ENCODE measurements at places on chromosomes 4 and X. TPM values are rescaled to one million over a fixed set of nuclear protein-coding genes. Genes with fewer than 3 reads are reported as not detected.

GRCh38 chr4:110678517-110679227 is 55.8 kb upstream of the PITX2 start:
- H3K36me3 ChIP-seq = no peaks in the 10 kb centered on the region
- no peak for DNase-seq
- peaks cover 11% of the 10 kb centered on the region for H3K4me1 ChIP-seq
- no peak overlapping the region for H3K27ac ChIP-seq
- H3K4me3 ChIP-seq = no peak overlapping the region

- no peaks in the 10 kb centered on the region for H3K27me3 ChIP-seq
- no peak overlapping the region for H3K4me3 ChIP-seq
- peaks cover 28% of the 10 kb centered on the region for H3K4me1 ChIP-seq
- no peak for DNase-seq
Observed at GRCh38 chr4:140234697-140235060, 80.7 kb upstream of the MAML3 start.

DNA sequence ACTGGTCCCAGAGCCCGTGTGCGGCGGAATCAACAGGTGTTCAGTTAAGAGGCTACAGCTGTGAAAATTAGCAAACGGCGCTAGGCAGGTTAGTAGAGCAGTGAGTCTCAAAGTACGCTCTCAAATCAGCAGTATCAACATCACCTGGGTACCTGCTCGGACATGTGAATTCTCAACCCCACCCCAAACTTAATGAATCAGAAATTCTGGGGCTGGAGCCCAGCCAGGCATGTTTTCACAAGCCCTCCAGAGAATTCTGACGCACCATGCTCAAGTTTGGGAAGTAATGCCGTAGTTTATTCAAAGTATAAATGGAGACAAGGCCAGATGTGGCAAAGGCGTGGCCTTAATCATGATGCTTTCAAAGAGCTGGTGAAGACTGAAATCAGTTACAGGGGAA is 58.2 kb upstream of the PTCHD1 start:
- no peak overlapping the region for H3K27ac ChIP-seq
- no peaks in the 10 kb centered on the region for H3K36me3 ChIP-seq
- H3K4me1 ChIP-seq = no peaks in the 10 kb centered on the region
- no peak for DNase-seq
- no peaks in the 10 kb centered on the region for H3K27me3 ChIP-seq

- H3K4me1 ChIP-seq = no peaks in the 10 kb centered on the region
- H3K27me3 ChIP-seq = no peaks in the 10 kb centered on the region
- no peak overlapping the region for H3K4me3 ChIP-seq
- no peak for DNase-seq
- no peak overlapping the region for H3K27ac ChIP-seq
Observed at GRCh38 chr4:173001571-173001970, 167.0 kb upstream of the GALNT7 start.

GRCh38 chr4:157582141-157582540 is 361.6 kb downstream of the GRIA2 start:
- H3K27ac ChIP-seq = no peak overlapping the region
- no peaks in the 10 kb centered on the region for H3K27me3 ChIP-seq
- H3K4me1 ChIP-seq = no peaks in the 10 kb centered on the region
- H3K36me3 ChIP-seq = no peaks in the 10 kb centered on the region
- DNase-seq = no peak

GRCh38 chrX:1144293-1144692 is 68.2 kb downstream of the CRLF2 start:
- no peaks in the 10 kb centered on the region for H3K36me3 ChIP-seq
- H3K27ac ChIP-seq = no peak overlapping the region
- DNase-seq = no peak
- no peaks in the 10 kb centered on the region for H3K4me1 ChIP-seq
- H3K4me3 ChIP-seq = no peak overlapping the region

GRCh38 chr4:45033676-45034419 is 307.5 kb upstream of the GNPDA2 start:
- H3K36me3 ChIP-seq = no peaks in the 10 kb centered on the region
- no peaks in the 10 kb centered on the region for H3K4me1 ChIP-seq
- no peak overlapping the region for H3K4me3 ChIP-seq
- no peak overlapping the region for H3K27ac ChIP-seq
- no peak for DNase-seq

- DNase-seq = no peak
- H3K27me3 ChIP-seq = no peaks in the 10 kb centered on the region
- H3K36me3 ChIP-seq = no peaks in the 10 kb centered on the region
- no peak overlapping the region for H3K4me3 ChIP-seq
- H3K4me1 ChIP-seq = peaks cover 19% of the 10 kb centered on the region
- no peak overlapping the region for H3K27ac ChIP-seq
Observed at GRCh38 chr4:56085275-56085674, 136.5 kb downstream of the CEP135 start.

- no peaks in the 10 kb centered on the region for H3K27me3 ChIP-seq
- no peaks in the 10 kb centered on the region for H3K36me3 ChIP-seq
- H3K27ac ChIP-seq = no peak overlapping the region
- DNase-seq = no peak
Observed at GRCh38 chr4:165388756-165389155, 9.9 kb downstream of the CPE start.

DNA sequence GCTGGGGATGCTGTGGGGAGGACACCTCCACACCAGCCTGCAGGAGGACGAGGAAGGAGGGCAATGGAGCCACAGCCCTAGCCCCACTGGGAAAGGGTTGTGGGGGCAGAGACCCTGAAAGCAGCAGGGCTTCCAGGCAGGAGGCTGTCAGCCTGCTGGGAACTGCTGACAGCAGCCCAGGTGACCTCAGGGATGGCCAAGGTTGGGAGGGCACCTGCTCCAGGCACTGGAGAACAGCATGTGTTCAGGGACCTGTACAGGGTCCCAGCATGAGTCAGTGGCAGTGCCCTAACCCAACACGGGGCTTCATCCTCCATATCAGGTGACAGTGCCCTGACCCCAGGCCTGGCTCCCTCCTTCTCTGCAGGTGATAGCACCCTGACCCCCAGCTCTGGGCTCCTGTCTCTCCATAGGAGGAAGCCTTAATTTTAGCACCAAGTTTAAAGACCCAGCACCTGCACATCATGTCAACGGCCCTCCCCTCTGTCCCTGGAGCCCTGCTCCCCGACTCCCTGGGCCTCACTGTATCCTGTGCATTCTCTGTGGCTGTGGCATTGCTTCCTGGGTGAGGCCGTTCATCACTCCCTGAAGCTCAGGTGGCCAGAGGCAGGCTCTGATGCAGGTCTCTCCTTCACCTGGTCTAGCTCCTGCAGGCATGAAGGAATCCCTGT is 66.3 kb downstream of the CRMP1 start:
- DNase-seq = no peak
- no peaks in the 10 kb centered on the region for H3K4me1 ChIP-seq
- no peak overlapping the region for H3K4me3 ChIP-seq
- H3K36me3 ChIP-seq = peaks cover 8% of the 10 kb centered on the region

DNA sequence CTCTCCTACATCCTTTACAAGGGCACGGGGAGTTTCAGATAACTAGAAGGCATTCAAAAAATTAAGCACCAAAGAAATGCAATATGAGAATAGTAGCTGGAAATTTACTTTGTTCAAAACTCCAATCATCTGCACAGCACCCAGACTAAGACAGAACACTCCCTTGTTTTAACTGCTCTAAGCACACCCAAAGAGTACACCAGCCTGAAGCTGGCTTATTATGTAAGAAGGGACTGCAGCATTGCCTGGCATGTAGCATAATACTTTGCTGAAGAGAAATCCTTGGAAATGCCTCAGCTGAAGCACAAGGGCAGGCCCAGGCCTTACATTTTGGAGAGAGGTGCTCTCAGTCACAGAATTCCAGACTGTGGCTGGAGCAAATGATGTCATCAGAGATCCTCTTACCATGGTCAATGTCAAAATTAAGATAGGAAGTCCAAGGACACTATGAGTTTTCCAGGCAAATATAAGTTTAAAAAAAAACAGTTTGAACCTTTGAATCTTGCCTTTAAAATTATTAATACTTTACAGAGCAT is 14.8 kb downstream of the ARHGEF6 start:
- DNase-seq = no peak
- peak overlapping the region; percentile 69 for H3K4me3 ChIP-seq
- no peak overlapping the region for H3K27ac ChIP-seq
- peaks cover 19% of the 10 kb centered on the region for H3K27me3 ChIP-seq
- H3K36me3 ChIP-seq = no peaks in the 10 kb centered on the region

DNA sequence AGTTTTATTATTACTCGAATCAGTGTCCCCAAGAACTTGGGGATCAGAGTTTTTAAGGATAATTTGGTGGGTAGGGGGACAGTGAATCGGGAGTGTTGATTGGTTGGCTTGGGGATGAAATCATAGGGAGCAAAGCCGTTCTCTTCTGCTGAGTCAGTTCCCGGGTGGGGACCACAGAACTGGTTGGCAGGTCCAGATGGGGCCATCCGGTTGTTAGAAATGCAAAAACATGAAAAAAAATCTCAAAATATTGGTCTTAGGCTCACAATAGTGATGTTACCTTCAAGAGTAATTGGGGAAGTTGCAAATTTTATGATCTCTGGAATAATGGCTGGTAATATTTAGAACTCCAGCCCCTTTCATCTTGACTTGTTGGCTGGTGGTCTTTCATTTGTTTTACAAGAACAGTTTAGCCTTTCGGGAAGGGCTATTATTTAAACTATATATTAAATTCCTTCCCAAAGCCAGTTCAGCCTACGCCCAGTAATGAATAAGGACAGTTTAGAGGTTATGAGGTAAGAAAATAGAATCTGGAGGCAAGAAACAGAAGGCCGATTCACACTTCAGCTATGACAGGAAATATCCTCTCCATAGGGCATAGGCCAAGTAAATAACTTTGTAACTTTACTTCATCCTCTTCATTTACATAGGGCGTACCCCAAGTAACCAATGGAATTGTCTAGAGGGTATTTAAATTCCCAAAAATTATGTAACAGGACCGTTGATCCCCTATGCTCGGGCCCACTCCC is 164.1 kb upstream of the STS start:
- no peaks in the 10 kb centered on the region for H3K36me3 ChIP-seq
- DNase-seq = no peak
- no peaks in the 10 kb centered on the region for H3K27me3 ChIP-seq
- H3K4me1 ChIP-seq = no peaks in the 10 kb centered on the region

DNA sequence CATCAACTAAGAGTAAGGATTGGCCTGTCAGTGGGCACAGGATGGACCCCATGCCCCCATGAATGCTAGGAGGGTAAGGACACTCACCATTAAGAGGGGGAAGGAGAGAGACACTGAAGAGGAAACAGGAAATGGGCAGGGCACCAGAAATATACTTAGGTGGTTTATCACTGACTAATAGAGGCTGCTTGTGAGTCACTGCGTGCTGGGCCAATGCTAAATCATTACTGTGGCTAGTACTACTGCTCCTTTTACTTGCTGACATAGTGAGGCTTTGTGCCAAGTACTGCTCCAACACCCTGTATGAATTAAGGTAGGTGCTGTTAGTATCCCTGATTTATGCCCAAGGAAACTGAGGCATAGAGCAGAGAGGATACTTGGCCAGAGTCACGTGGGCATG is 130.4 kb upstream of the FRMPD4 start:
- no peak overlapping the region for H3K4me3 ChIP-seq
- H3K27ac ChIP-seq = no peak overlapping the region
- no peak for DNase-seq
- H3K27me3 ChIP-seq = no peaks in the 10 kb centered on the region

GRCh38 chrX:150873616-150874015 is 24.9 kb downstream of the CD99L2 start:
- H3K36me3 ChIP-seq = no peaks in the 10 kb centered on the region
- no peak overlapping the region for H3K27ac ChIP-seq
- H3K4me3 ChIP-seq = no peak overlapping the region
- 0 out of 2 replicates have a peak, but pooled peaks cover 6% of the 10 kb centered on the region for H3K4me1 ChIP-seq

- H3K27me3 ChIP-seq = no peaks in the 10 kb centered on the region
- H3K27ac ChIP-seq = no peak overlapping the region
- DNase-seq = no peak
Observed at GRCh38 chr4:168167714-168168284, 75.5 kb downstream of the ANXA10 start.

- H3K4me1 ChIP-seq = no peaks in the 10 kb centered on the region
- H3K27ac ChIP-seq = no peak overlapping the region
- no peaks in the 10 kb centered on the region for H3K36me3 ChIP-seq
- no peaks in the 10 kb centered on the region for H3K27me3 ChIP-seq
- no peak overlapping the region for H3K4me3 ChIP-seq
Observed at GRCh38 chr4:1192493-1193205, 20.3 kb upstream of the SPON2 start.

DNA sequence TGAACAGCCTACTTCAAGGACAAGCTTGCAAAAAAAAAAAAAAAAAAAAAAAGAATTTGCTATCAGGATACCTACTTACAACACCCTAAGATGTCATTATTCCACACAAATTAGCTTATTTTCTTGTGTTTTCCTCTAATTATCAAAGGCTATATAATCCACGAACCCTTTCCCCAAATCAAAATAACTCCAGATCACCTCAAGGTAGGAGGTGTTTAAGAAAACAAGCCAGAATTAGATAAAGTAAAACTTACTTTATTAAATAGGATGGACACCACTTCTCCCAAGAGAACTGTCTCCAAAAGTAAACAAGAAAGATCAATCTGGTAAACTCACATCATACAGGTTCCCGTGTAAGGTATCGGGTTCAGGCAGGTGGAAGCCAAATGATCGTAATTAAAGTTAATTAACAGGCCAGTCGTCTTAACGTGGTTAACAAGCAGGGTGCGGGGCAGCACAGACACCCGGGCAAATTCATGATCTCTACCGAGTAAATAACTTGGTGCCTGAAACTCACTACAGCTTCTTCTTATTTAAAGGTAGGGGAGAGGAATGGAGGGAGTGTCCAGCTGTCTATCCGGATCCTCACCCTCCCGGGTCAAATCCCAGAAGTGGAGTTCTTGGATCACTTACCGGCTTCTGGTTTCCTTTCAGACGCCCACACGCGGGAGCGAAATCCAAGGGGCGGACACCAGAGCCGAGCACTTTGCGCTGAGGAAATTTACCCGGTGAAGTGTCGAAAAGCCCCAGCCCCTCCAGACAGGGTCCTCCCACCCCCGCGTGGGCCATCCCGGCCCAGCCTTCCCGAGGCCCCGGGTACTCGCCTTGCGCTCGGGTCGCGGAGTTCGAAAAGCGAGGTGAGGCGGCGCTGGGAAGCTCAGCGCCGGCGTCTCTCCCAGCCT is 708 bp downstream of the ARAP2 start:
- H3K27ac ChIP-seq = no peak overlapping the region
- H3K36me3 ChIP-seq = no peaks in the 10 kb centered on the region
- no peaks in the 10 kb centered on the region for H3K4me1 ChIP-seq
- peak overlapping the region; percentile 78 for H3K4me3 ChIP-seq
- peak; percentile 37 for DNase-seq

DNA sequence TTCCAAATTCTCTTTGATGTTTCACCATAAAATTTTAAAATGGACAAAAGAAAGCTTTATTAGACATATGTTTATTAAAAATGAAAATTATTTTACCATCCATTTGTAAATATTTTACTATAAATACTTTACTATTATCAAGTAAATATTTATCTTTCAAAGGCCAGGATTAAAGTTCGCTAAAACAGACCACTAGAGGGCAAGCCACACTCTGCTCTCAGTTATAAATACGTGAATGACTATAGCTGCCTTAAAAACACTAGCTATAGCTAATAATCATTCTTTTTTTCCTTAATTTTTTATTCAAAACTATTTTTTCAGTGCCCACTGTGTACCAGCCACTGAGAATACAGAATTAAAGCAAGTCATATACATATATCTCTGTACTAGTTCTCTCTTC is 38.6 kb downstream of the UNC5C start:
- H3K4me1 ChIP-seq = peaks cover 9% of the 10 kb centered on the region
- H3K4me3 ChIP-seq = no peak overlapping the region
- DNase-seq = peak; percentile 55

Gene POU3F4
- total RNA-seq = 1.1 TPM

Gene DDIT4L
- total RNA-seq = 7.0 TPM

Gene CCDC110
- total RNA-seq = 5.4 TPM

Gene UGT2B11
- total RNA-seq = not detected

Gene TLR6
- 0.14 TPM for total RNA-seq

Gene DKK2
- total RNA-seq = 0.58 TPM

Gene GPR143
- 17.2 TPM for total RNA-seq

Gene FMR1NB
- total RNA-seq = not detected

Gene TMPRSS11F
- total RNA-seq = 0.27 TPM

Gene NLRP2B
- total RNA-seq = not detected

Gene FRMPD3
- total RNA-seq = 1.4 TPM

Gene FHIP1A
- total RNA-seq = 95.8 TPM

Gene ARMCX4
- 13.3 TPM for total RNA-seq

Data from GM23338 (cell line).